Urinary bladder (tissue), 4 donors: ENCODE measurements at places on chromosomes 12 and 14. TPM values are rescaled to one million over a fixed set of nuclear protein-coding genes. Genes with fewer than 3 reads are reported as not detected.
A peak's percentile ranks its signal among the peaks of the same experiment; 100 is the strongest.

- DNase-seq, result no peak
These were observed 18.5 kb downstream of the UTP20 start for GRCh38 chr12:101298426-101298825.

DNA sequence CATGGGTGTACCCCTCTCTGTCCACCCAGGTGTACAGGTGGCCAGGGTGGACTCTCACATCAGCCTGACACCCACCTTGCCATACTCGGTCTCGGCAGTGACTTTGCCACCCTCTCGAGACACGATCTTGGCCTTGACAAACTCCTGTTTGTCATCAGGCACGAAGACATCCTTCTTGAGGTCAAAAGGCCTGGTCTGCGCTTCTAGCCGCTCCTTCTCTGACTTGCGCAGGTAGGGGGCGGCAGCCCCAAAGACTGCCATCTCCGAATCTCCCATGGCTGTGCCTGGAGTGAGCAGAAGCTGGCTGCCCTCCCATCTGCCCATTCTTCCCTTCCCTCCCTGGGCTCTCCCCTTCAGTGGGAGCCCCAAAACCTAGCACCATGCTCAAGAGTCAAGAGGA is 2.0 kb downstream of the MYH7 start:
- no peak for DNase-seq

- no peak for DNase-seq
These were observed 32.6 kb downstream of the PAPLN start for GRCh38 chr14:73269729-73270531.

Gene MYH7
- total RNA-seq, result 29.9 TPM

Gene REM2
- 0.16 TPM for total RNA-seq

DNA sequence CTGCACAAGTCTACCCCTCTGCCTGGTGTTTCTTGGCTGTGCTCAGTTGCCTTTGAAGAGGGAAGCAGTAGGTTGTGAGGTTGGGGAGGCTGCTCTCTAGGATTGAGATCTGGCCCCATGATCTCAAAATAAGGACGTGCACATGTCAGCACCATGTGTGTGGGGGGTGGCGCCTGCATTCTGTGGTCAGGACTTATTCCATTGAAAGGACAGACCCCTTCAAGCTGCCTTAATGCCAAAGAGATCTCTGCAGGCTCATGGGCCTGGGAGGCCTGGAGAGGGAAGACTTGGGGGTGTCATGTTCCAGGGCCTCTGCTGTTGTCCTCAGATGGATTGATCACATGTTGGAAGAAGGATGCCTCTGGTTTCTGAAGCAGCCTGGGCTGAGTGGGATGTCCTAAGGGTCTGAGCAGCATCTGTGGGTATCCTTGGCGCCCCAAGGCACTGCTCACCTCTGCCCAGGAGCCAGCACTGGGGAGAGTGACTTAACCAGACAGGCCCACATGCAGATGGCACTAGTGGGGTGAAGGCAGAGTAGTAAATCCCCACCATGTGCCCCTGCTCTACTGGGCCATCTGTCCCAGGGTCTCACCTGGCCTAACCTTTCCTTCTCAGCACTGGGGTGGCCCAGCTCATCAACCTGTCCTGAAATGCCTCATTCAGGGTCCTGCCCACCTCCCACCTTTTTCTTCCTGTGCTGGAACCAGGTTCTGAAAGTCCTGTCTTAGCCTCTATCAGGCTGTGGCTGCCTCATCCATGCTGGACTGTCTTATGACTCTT is 118.9 kb downstream of the ADGRD1 start:
- DNase-seq, result no peak

Gene CFAP54
- 6.8 TPM for total RNA-seq

DNA sequence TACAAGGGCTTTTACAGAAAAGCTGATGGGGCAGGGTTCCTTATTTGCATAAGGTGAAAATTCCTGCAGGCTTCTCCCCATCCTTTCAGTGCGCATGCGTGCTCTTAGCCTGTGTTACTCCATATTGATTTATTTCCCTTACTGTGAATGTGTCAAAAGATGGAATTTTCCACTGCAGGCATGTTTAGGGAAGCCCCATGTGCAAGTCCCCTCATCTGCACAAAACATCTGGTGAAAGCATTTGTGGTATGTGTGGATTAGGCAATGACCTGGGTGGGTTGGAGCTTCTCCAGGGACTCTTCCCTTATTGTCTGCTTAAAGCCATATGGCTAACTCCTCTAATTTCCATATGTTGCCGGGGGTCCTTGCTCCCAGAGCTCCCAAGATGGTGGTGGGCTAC is 912.7 kb upstream of the LRFN5 start:
- DNase-seq, result no peak

- DNase-seq, result no peak
These were observed 58.6 kb downstream of the FBRSL1 start for GRCh38 chr12:132548430-132549058.

DNA sequence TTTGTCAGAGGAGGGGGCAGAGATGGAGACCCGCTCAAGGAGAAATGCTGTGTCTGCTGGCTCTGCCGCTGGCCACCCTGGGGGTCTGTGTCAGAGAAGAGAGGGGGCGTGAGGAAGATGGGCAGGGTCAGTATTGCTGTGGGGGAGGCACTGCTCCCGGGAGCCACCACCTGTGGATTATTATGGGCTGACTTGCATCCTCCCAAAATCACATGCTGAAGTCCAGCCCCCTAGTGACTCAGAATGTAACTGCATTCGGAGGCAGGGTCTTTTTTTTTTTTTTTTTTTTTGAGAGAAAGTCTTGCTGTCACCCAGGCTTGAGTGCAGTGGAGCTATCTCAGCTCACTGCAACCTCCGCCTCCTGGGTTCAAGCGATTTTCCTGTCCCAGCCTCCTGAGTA is 12.3 kb downstream of the ABCD4 start:
- DNase-seq, result no peak

- no peak for DNase-seq
These were observed 42.9 kb upstream of the SAV1 start for GRCh38 chr14:50711043-50711442.

GRCh38 chr12:50732591-50732990 is 31.3 kb upstream of the ATF1 start:
- no peak for DNase-seq

DNA sequence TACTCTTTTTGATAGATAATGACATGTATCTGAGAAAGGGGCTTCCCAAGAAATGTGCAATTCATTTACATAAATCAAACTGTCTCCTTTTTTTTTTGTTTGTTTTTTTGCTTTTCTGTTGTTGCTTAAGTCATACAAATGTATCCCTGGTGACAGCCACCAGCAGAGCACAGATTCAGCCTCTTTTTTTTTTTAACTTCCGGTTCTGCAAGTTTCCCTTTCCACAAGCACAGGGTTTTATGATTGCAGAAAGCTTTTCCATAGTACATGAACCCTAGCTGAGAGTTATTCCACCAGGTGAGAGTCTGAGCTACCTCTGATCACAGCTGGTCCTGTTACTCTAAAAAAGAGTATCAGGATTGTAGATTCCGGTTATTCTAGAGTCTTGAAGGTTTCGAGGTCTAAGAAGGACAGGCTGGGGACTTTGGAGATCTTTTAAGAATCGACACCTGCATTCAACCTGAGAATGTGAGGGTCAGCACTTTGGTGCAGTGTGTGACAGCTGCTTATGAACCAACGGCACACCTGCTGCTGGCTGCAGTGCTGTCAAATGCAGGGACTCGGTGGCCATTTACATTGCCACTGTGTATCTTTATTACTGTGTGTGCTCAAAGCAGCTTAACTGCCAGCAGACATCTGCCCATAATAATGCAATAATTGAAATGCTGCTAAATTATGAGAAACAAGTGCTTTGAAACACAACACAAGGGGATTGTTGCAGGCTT is 551.7 kb downstream of the NRXN3 start:
- no peak for DNase-seq

- DNase-seq, result peak; percentile 39
These were observed 3.0 kb downstream of the ARG2 start for GRCh38 chr14:67622675-67623074.

DNA sequence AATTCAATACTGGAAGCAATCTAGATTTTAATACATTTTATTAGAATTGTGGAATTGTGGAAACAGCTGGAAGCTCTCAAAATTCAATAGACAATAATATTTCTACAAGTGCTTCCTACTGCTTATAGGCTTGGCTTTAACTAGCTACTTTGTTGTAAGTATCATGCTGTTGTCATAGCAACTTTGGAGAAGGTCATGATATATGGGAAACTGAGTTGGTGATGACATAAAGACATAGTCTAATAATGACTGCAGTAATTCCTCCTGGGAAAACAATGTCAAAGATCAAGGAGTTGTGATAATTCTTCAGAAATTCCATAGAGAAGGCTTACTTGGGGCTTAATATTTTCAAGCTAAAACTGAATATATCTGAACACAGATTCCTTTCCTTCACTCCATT is 266.6 kb downstream of the KIF21A start:
- DNase-seq, result no peak

GRCh38 chr14:25933731-25934130 is 664.1 kb downstream of the NOVA1 start:
- no peak for DNase-seq

DNA sequence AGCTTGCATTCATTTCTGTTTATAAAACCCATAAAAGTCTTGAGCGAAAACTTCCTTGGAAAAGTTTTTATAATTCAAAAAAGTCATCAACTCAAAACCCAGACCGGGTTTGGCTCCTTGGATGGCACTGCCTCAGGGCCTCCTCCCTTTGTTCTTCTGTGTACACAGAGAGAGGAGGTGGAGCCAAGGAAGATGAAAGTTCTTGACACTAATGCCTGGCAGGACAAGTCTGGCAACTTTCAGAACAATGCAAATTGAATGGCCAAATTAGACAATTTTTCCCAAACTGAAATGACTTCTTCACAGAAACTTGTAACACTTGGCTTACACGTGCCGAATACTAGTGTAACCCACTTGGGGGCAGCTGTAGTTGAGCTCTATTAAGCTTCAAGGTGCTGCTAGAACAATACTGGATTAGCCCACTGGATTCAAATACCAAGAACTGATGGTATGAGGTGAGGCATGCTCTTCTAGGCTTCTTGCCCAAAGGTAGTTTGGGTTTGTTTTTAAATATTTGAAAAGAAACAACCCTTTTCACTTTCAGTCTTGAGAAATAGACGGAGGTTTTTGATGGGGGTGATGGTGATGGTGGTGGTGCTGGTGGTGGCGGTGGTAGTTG is 86.6 kb upstream of the FRMD6 start:
- no peak for DNase-seq

DNA sequence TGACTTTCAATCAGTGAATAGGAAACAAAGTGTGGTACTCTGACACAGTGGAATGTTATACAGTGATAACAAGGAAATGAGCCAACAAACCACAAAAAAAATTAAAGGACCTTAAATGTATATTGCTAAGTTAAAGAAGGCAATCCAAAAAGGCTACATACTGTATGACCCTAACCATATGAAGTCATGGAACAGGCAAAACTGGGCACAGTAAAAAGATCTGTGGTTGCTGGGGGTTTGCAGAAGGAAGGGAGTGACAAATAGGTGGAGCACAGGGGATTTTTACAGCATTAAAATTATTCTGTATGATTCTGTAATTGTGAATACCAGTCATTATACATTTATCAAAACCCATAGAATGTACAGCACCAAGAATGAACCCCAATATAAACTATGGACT is 112.6 kb downstream of the KCNC2 start:
- no peak for DNase-seq

Gene JPH4
- total RNA-seq, result 2.7 TPM

DNA sequence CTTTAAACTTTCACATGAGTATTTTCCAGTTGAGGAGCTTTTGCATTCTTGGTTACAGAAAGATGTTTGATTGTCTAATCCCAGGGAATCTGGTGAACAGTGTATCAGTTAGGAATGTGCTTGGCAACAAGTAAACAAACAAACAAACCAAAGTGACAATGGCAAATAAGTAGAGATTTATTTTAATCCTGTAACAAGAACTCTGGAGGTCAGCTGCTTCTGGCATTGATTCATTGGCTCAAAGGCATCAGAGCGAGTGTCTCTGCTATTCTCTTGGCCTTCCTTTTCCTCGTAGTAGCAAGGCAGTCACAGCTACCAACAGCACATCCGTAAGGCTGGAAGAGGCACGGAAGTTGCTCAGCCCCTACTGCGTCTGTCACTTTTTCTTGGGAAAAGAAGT is 37.2 kb downstream of the CRADD start:
- DNase-seq, result no peak

- DNase-seq, result no peak
These were observed 142.6 kb downstream of the MIPOL1 start for GRCh38 chr14:37340353-37340752.

- DNase-seq, result no peak
These were observed 448 bp downstream of the TSPAN9 start for GRCh38 chr12:3077572-3078081.

Gene C12orf50
- total RNA-seq, result 0.26 TPM

DNA sequence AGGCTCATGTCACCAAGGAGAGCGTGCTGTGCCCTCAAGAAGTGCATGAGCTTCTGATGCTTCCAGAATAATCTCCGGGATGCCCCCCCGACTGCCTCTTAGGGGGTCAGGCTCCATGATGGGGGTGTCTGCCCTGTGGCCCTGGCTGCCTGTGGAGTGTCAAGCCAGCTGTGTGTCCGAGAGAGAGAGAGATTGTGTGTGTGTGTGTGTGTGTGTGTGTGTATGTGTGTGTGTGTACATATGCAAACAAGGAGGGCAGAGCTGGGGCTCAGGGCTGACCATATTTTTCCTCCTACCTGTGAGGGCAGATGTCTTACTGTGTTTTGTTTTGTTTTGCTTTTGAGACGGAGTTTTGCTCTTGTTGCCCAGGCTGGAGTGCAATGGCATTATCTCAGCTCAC is 5.6 kb upstream of the ALDH2 start:
- DNase-seq, result no peak

DNA sequence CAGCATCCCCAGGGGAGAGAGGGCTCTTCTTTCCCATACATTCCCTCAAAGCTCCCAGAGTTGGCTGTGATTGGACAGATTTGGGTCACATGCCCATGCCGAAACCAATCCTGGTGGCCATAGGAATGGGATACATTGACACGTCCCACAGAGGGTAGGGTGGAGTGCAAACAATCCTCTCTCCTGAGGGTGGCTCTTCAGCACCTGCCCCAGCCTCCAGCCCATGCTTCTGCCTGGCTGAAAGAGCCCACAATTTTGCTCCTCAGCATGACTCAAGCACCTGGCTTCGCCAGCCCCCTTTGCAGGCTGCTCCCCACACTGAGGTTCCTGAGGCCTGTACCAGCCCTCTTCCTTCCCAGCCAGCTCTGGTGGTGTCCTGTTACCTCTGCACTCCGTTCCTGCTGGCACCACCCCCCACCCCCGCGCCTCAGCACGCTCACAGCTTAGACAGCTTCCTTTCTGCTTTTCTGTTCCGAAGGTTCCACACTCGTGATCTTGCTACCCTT is 71.7 kb downstream of the CCDC92 start:
- no peak for DNase-seq

Gene PSME2
- total RNA-seq, result 67.9 TPM

- DNase-seq, result no peak
These were observed 781.4 kb upstream of the TMEM132C start for GRCh38 chr12:127485528-127485927.

DNA sequence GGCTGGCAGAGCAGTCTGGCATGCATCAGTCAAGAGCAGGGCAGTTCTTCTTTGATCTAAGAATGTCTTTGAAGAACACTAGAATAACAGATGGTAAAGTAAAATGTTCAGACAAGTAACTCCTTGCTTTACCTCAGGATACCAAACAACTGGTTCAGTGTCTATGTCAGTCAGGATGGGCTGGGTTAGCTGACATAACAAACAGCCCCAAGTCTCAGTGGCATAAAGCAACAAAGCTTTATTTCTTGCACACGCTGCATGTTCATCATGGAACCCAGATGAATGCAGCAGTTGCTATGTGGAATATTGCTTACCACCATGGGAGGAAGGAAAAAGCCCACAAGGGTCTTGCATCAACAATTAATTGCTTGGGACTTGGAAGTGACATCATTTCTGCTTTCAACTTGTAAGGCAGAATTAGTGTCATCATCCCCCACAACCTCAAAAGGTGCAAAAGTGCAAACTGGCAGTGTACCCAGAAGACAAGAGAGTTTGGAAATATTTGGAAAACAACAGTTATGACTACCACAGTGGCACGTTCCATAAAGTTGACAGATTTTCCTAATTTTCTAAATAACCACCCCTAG is 21.2 kb downstream of the GPRC5D start:
- DNase-seq, result no peak
